ENCODE measurements at places on chromosomes 13 and 19.

GRCh38 chr13:98451676-98452470 lies 125.0 kb downstream of the STK24 start:
- no peak for DNase-seq

GRCh38 chr19:36688058-36688457 lies 646 bp downstream of the ZNF567 start:
- no peak for DNase-seq

DNA sequence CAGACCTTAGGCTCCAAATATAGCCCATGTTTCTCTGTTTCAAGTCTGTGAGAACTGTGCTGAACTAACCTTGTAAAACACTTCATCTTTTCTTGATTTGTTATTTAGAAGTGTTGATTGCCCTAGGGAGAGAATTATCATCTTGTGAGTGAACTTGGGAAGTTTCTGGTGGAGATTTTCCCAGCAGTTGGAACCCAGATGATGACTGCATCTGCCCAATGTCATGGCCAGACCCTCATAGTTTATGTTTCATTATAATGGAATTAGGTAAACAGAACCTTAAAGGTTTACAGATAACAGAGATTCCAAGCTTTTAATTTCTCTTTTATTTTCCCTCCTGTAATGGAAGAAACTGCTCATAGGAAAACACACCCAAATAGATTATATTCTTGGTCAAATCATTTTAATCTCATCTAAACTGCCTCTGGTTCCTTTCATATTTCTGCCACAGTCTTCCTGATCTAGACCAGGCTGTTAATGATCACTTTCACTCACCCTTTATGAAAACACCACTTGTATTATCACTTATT lies 569.1 kb downstream of the KCTD12 start:
- no peak for DNase-seq

- DNase-seq, result no peak
These were observed 524 bp downstream of the RUBCNL start for GRCh38 chr13:46386392-46387063.

DNA sequence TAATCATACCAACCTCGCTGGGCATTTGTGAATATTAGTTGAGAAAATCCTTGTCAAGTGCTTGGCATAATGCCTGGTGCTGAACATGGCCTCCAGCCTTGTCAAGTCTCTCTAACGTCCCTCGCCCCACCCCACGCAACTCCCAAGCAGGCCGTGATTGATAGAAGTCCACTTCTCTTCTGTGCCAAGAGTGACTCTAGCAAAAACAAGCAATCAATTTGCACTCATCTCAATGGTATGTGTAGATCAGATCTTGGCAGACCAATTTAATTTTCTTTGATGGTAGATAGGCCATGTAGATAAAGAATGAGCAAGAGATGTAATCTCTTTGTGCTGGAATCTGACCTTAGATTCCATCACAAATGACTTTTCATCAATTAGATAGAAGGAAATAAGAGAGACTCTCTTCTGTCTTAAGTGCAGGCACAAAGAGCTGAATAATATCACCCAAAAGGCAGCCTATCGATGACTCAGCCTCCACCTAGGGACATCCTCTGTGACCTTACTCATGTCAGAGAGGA lies 31.0 kb upstream of the KATNAL1 start:
- peak; percentile 89 for DNase-seq

DNA sequence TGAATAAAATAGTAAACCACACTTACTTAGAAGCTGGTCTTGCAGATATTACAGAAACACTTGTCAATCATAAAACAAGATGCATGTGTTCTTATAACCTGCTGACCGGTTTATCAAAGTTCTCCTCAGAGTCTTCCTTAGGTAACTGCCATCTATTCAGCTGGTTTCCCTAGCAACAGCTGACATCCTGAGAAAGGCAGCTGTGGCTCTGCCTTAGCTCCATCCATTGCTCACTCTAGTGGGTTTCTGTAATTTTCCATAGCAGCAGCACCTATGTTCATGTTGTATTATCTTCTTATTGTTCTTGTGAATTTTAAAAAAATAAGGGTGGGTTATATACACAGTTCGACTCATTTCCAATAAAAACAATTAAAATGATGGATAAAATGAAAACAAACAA lies 87.8 kb downstream of the RAP2A start:
- DNase-seq, result no peak

DNA sequence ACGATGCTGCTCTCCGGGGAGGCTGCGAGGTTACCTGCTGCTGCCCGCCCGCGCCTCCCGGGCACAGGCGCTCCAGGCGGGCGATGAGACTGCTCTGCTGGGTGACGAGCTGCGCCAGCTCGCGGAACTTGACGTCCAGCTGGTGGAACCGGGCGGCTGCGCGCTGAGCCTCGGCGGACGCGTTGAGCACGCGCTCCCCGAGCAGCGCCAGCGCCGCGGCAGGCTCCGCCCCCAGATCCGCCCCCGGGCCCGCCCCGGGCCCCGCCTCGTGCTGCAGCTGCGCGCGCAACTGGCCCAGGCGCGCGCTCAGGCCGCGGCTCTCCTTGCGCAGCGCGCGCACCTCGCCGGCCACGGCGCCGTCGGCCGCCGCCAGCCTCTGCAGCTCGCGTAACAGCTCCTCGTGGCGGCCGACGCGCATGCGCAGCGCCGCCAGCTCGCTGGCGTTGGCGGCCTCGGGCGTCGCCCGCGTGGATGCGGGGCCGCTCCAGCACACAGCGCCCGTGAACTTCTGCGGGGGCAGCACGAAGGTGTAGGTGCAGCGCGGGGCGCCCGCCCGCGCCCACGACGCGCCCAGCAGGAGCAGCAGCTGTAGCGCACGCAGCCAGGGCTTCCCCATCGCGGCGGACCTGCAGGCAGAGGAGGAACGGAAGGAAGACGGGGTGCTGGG lies 6.4 kb downstream of the ANGPTL6 start:
- peak; percentile 92 for DNase-seq

DNA sequence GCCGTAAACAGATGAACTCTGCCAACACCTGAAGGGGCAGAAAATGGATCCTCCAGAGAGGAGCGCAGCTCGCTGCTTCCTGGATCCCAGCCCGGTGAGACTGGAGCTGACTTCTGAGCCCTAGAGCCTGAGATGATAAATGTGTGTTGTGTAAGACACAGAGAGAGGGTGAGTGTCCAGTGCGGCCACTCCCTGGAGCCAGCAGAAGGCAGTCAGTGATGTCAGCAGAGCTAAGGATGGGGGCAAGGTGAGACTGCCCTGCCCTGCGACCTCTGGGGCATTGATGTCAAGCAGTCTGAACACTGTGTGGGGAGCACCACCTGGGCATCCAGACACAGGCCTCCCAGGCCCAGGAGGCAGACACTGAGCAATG lies 9.7 kb upstream of the SLC35E1 start:
- no peak for DNase-seq

DNA sequence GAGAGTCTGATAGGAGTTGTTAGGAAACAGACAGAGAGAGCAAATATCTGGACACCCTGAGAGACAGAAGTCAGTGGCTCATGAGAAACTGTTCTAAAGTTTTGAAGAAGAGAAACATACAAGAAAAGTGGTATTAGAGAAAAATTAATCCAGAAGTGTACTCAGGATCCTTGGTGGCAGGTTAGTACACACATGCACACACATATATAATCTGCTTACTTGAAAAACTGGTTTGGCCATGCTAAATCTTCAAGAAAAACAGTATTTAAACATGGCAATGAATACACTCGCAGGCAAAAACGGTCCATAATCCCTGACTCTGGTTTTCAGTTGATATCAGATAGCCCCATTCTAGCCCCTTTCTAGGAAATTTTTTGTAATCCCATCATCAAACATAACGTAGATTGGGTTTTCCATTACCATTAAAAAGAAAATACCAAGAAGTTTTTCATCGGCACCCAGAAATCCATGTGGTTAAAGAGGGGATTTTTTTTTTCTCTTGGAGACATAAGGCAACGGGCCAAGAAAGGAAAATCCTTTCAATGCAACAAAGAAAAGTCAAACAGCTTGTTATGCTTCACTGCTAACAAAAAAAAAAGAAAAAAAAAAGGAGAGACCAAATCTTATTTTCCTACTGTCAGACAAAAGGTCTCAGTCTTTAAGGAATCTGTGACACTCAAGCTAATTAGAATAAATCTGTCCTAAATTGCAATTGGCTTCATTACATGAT lies 178.0 kb upstream of the MIR17HG start:
- DNase-seq, result no peak

DNA sequence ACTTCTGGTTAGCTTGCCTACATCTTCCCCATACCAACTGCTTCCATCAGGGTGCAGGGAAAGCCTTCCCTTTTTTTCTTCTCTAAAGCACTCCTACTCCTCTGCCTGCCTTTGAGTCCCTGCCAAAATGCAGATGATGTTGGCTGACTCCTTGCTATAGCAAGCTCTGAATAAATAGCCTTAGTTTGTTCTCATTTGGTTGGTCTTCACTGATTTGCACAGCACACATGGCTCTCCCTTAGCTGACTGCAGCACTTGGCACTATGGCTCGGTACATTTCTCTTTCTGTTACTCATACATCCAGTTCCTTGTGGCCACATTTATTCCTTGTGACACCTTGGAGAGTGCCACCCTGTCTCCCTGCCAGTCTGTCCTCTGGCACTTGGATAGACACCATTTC lies 249.8 kb downstream of the DCLK1 start:
- DNase-seq, result no peak

- DNase-seq, result no peak
These were observed 386.0 kb upstream of the ATXN8OS start for GRCh38 chr13:69721631-69722030.

GRCh38 chr13:112750570-112750969 lies 60.7 kb downstream of the ATP11A start:
- no peak for DNase-seq

- DNase-seq, result no peak
These were observed 1460.3 kb downstream of the UQCRFS1 start for GRCh38 chr19:27752530-27753184.

- DNase-seq, result peak; percentile 23
These were observed 475.1 kb downstream of the FOXO1 start for GRCh38 chr13:40191186-40191980.

GRCh38 chr19:48648134-48648533 lies 2.1 kb upstream of the CA11 start:
- no peak for DNase-seq

GRCh38 chr13:114263578-114263977 lies 17.8 kb upstream of the UPF3A start:
- DNase-seq, result no peak

GRCh38 chr19:30059741-30060457 lies 117.9 kb downstream of the URI1 start:
- DNase-seq, result no peak

DNA sequence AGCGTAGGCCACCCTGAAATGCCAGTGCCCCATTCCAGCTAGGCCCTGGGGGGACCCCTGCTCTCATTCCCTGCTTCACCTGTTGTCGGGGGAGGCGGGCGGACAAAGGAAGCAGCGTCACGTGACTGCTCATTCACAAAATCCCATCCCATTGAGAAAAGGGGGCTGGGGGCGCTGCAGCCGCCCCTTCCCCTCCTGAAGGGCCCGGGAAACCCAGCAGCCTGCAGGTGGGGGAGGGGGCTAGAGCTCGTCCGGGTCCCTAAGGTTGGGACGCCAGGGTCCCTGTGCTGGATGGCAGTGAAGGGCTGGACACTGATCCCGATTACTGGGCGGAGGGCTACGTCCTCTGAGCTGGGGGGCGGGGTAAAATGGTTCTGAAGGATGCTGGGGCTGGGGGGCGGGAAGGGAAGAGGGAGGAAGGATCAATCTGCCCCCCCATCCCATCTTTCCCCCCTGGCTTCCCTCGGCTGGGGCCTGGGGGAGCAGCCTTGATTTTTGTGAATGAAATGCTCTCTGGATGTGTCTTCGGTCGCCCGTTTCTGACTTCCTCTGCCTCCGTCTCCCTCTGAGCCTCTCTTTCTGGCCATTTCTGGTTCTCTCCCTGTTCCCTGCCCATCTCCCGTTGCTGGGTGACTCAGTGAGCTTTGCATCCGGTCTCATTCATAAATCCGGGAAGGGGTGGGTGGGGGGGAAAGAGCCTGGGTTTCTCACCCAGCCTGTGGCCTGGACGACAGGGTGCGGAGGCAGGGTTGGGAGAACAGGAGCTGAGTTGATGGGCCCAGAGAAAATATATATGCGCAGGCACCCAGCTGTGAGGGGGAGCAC lies 816 bp downstream of the SPRED3 start:
- DNase-seq, result peak; percentile 89

- DNase-seq, result peak; percentile 67
These were observed 125.6 kb downstream of the SPRY2 start for GRCh38 chr13:80215368-80215767.

DNA sequence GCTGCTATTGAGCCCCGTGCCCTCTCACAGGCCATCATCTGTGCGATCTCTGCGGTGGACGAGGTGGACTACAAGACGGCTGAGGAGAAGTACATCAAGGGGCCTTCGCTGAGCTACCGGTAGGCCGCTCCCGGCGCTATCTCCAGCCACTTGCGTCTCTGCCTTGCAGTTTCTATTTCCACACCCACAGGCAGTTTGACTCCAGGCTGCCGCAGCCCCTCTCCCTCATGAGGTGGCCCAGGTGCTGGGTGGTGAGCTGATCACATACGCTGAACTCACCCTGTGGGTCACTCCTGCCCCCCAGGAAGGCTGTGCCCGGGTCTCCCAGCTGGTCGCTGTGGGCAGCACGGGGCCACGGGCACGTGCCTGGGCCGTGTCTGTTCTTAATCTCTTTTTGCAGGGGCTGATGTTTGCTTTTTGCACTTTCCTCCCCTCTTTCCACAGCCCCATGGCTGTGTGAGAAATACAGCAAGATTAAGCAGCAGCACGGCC lies 10.6 kb upstream of the NDUFS7 start:
- no peak for DNase-seq

- DNase-seq, result peak; percentile 66
These were observed 25.7 kb downstream of the CHAMP1 start for GRCh38 chr13:114339857-114340534.

DNA sequence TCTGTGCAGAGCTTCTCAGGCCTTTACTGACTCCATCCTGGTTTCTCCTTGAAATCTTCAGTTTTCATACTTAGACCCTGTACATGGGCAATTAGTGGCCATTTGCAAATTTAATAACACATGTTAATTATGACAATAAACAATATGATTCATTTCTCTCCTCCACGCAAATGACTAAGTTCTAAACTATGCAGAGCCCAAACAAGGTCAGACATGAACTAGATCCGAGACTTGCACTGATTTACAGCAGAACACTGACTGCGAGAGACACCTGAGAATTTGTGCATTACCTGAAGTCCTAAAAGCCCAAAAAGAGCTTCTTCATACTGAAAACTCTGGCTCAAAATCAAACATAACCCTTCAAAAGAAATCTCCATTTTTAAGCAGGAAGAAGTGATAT lies 521.8 kb downstream of the MYO16 start:
- DNase-seq, result no peak

GRCh38 chr19:48190288-48190884 lies 19.9 kb downstream of the ZSWIM9 start:
- DNase-seq, result peak; percentile 9

DNA sequence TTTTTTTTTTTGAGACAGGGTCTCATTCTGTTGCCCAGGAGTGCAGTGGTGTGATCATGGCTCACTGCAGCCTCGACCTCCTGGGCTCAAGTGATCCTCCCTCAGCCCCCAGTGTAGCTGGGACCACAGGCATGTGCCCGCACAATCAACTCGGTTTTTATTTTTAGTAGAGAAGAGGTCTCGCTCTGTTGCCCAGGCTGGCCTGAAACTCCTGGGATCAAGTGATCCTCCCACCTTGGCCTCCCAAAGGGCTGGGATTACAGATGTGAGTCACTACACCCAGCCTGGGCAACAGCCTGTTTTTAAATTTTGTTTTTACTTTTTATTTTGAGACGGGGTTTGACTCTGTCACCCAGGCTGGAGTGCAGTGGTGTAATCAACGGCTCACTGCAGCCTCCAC lies 2.3 kb upstream of the KDM4B start:
- DNase-seq, result no peak
